ENCODE measurements at places on chromosomes 16 and 17.

DNA sequence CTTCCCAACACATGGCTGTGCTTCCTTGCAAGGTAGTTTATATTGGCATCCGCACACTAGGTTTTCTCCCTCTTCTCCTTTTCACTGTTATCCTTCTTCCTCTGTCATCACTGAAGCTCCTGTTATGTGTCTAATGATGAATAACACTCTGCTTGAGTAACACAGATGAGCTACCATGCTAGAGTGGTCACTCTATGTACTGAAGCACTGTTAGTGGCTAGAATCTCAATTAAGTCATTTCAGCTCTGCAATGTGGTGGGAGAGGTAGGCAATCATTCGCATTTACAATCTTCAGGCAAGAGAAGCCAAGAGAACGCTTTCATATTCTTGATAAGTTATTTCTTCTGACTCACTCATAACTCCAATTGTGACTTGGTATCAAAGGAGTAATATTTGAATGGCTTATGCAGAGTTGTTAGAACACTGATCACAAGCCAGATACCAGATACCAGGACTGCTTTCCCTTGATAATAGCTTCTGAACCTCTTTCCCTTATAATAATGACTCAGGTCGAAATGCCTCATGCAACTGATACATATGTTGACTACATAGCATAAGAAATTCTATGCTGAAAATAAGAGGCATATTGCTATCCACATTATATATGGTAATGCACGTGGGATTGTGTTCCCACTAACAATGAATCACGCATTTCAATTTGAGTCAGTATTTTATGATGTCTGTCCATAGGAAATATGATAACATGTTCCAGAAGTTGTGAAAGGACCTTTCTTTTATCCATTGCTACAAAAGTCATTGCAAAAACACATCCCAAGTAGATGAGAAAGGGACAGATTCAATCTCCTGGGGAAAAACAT lies 158.0 kb upstream of the HS3ST3A1 start:
- ATAC-seq, result no peak

DNA sequence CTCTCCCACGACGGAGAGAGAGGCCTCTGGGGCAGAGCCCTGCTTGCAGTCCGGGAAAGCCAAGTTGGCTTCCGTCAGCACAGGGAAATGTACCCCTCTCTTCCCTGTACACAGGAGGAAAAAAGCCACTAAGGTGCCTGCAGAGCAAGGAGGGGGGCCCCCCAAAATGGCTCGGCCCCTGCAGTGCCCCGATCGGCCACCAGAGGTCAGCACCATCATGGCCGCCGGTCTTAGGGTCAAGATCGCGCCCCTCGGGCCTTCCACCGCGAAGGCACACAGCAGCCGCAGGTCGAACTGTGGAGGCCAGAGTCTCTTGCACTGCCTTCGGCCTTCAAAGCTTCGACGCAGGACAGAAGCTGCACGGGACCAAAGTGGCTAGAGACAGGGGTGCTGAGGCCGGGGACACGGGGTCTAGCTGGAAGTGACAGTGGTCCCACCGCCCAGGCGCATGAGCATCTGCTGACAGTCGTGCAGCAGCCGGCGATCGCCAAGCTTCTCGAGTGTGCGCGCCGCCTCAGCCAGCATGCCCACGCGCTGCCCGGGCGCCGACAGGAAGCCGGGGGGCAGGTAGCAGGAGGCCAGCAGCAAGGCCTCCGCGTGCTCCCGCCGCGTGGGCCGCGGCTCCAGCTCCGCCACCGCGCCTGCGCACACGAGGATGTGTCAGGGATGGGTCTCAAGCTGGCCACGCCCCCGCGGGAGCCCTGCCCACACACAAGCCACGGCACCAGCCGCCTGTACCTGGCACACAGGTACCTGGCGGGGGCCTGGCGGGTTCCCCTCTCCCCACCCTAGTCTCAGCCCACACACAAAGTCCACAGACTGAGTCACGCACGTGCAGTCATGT lies 24.4 kb downstream of the SREBF1 start:
- ATAC-seq, result peak; percentile 56

- no peak for ATAC-seq
These were observed 32.6 kb downstream of the FAM20A start for GRCh38 chr17:68568581-68568980.

- no peak for ATAC-seq
These were observed 152.1 kb downstream of the PMP22 start for GRCh38 chr17:15112846-15113617.

GRCh38 chr16:54487933-54488332 lies 201.3 kb upstream of the IRX3 start:
- no peak for ATAC-seq

GRCh38 chr17:17403899-17404576 lies 72.8 kb upstream of the MED9 start:
- ATAC-seq, result peak; percentile 85

- no peak for ATAC-seq
These were observed 428 bp upstream of the SALL1 start for GRCh38 chr16:51151435-51151960.

DNA sequence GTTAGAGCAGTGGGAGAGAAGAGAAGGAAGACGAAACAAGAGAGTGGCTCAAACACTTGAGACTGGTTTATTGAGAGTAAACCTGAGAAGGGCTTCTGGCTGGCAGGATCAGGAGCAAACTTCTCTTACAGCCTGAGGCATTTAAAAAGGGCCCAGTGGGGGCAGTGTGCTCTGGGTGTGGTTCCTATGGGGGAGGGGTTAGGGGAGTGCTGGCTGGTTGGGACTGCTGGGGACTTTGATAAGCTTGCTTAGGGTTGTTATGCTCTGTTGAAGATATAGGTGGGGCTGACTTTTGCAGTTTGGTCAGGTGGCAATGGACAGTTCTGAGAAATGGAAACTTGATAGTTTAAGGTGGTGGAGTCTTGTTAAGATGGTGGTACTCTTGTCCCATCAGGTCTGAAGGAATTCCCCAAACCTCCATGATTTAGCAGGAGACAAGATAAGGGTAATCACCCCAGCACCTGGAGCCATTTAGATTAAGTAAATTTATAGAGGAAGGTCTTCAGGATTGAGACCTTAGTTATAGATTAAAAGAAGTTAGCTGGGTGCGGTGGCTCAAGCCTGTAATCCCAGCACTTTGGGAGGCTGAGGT lies 79.3 kb downstream of the EMP2 start:
- peak; percentile 36 for ATAC-seq

- ATAC-seq, result no peak
These were observed 98.9 kb downstream of the CCT6B start for GRCh38 chr17:34862384-34862783.

- ATAC-seq, result no peak
These were observed 13.6 kb downstream of the CDH15 start for GRCh38 chr16:89184933-89185794.

DNA sequence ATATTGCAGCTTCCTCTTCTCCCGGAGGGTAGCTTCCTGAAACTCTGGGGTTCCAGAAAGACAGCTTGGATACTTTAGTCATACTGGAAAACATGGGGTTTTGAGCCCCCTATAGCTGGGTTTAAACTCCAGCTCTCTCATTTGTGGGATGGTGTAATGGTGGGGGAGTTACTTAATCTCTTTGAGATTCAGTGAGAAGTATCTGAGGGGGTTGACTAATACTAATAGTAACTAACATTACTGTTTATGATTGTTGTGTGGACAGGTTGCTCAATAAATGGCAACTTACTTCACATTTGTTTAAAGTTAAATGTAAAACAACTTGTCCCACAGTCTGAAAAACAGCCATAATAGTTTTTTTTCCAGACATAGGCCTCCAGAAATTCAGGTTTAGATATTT lies 5.1 kb upstream of the SUZ12 start:
- ATAC-seq, result no peak

- no peak for ATAC-seq
These were observed 12.5 kb downstream of the IL4R start for GRCh38 chr16:27326251-27326650.

- ATAC-seq, result no peak
These were observed 44.8 kb upstream of the CLEC18B start for GRCh38 chr16:74465851-74466685.

DNA sequence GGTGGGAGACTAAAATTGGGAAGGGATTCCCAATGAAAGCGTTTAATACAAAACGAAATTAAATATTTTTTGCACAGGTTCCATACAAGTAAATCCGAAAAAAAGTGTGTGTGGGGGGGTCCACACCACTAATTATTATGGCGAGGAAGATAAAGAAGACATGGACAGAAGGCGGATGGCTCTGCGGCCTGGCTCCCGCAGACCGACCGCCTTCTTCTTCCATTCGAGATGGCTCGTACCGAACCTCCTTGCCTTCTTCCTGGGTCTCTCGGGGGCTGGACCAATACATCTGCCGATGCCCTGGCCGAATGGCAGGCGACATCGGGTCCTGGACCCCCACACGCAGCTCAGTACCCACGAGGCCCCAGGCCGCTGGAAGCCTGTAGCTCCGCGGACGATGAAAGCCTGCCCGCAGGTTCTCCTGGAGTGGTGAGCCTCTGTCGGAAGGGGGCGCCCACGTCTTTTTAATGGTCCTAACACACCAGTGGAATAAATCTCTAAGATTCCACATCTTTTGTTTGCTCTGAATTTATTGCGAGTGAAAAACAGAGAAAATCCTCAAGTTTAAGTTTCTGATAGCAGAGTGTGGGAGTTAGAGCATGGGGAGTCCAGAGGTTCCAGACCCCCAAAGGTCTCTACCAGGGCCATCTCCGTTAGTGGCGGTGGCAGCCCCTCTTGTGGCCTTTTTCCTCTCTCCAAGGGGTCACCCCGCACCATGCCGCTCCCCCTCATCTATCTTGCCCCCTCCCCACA lies 1.4 kb downstream of the PRAC2 start:
- peak; percentile 85 for ATAC-seq

GRCh38 chr16:1757714-1758461 lies 13.5 kb downstream of the NME3 start:
- no peak for ATAC-seq

DNA sequence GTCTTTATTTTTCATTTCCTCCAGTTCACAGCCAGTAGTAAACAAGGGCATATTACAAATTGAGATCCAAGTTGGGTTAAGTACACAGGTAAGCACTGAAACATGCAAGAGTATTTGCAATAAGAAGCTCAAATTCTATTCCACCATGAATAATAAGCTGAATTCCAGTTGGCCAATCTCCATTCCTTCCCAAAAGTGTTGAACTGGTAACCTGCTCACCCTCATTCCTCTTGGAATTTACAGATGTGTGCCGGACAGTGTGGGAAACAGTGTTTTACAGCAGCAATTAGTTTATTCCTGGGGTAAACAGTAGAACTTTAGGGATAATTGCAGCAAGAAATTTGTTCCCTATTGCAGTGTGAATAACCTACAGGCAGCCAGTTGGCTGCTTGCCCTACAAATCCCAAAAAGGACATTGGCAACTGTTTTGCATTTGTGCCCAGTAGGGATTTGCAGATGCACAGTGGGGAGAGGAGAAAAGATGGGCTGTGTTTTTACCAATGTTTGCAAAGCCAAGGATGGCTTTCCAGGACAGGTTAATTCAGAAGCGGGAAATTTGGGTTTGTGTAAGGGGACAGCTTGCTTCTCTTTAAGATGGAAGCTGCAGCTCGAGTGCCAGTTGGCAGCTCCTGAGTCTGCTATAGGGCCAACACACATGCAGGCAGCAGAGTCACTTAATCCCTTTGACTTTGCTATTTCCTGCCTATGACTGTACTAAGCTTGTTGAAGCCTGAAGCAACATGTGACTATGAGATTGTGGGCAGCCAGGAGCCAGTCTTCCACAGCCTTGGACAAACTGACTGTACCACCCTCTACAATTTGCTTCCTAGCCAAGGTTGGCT lies 318.9 kb downstream of the MAP2K6 start:
- no peak for ATAC-seq

DNA sequence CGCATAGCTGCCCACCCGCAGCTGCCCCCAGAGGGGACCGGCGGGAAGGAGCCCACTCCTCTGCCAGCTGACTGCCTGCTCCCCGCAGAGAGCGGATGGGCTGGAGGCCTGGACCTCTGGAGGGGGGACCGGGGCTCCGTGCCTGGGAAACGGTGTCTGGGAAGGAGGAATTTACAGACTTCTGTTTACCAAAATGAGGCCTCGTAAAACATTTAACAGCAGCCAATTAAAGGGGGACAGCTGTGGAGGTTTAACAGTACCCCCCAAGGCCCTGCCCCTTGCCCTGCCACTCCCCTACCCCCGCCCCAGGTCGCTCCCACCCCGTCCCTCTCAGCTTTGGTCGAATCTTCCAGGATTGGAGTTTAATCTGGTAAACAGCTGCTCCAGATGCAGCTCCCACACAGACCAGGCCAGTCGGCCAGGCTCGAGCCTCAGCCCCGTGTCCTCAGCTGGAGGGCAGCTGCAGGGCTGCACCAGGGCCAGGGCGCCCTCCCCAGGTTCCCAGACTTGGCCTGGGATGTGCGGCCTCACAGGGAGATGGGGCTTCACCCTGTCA lies 41.1 kb downstream of the BAHCC1 start:
- no peak for ATAC-seq

DNA sequence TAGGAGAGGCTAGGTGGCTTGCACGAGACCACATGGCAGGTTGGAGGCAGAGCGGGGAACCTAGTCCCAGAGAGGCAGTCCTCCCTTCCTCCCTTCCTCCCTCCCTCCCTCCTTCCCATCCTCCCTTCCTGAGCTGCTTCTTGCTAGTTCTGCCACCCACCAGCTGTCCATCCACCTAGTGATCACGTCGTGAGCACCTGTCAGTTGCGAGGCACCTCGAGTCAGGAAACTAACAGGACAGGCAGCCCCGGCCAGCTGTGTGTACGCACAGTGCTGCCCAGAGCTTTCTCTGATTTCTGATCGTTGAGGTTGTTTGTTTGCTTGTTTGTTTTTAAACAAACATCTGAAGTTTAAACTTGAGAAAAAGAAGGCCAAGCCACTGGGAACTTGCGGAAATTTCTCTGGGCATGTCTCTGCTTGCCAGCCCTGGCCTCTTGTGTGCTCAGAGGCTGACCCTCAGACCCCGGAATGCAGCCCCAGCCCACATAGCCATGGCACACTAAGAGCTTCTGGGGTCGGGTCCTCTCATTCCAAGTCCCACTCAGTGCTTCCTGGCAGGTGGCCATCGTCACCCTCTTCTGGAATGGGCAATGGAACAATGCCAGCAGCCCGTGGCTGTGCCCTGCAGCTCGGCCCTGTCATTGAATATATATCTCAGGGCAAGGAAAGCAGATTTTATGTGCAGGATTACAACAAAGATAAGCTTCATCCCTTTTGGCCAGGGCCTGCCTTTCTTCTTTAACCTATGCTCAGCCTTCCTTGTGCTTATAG lies 174.0 kb downstream of the KATNIP start:
- no peak for ATAC-seq

- no peak for ATAC-seq
These were observed 56.5 kb downstream of the COPRS start for GRCh38 chr17:31802502-31802901.

- ATAC-seq, result peak; percentile 42
These were observed 29.0 kb downstream of the KATNB1 start for GRCh38 chr16:57764341-57765159.

DNA sequence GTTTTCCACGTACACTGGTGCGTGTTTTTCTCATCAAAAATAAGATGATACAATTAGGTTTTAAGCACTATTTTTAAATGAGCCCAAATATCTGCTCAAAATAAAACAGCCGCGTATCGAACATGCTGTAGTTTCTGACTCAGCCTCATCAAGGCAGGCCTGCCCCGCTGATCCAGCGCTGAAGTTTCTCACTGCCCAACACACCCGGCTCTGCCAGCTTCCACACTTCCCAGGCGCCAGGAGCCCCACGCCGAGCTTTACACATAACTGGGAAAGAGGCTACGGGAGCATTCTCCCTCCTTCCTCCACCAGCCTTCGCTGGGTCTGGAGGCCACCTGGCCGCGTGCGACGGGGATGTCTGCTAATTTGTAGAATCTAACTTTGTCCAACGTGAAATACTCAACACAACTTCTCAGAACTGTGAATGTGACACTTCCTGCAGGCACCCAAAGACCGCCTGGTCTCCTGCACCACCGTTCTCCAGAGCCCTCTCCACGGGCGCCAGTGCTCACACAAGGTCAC lies 42.1 kb downstream of the MAP1LC3B start:
- no peak for ATAC-seq

GRCh38 chr17:58335779-58336455 lies 7.3 kb upstream of the TSPOAP1 start:
- ATAC-seq, result peak; percentile 7

Measured in activated CD4-positive, CD25-positive, alpha-beta regulatory T cell treated with anti-CD3 and anti-CD28 coated beads, Interleukin-2, amount 50 U/mL, for 24 hours (primary cell).